ENCODE measurements at places on chromosomes 7 and 10. TPM values are rescaled to one million over a fixed set of nuclear protein-coding genes. Genes with fewer than 3 reads are reported as not detected.

SPRN gene
- polyA plus RNA-seq, result 0.05 TPM

GLCCI1 gene
- 6.2 TPM for polyA plus RNA-seq

GPR26 gene
- polyA plus RNA-seq, result not detected

SPDYE8 gene
- 0.10 TPM for polyA plus RNA-seq

IGFBP1 gene
- polyA plus RNA-seq, result 3.5 TPM

OGA gene
- 58.9 TPM for polyA plus RNA-seq

DNA sequence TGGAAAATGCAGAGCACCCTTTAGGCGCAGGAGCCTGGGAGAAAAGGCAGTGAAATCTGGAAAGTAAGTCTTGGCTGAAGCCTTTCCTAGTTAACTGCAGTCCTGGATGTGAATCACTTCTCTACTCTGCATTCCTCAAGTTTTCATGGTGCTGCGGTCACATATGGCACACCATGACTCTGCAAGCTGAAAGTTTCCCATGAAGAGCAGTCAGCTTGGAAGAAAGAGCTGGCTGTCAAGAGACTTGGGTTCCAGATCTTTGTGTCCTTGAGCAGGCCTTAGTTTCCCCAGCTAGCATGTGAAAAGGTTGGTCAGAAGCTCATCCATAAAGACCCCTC lies 548.3 kb downstream of the SORCS3 start:
- no peak for DNase-seq

DNA sequence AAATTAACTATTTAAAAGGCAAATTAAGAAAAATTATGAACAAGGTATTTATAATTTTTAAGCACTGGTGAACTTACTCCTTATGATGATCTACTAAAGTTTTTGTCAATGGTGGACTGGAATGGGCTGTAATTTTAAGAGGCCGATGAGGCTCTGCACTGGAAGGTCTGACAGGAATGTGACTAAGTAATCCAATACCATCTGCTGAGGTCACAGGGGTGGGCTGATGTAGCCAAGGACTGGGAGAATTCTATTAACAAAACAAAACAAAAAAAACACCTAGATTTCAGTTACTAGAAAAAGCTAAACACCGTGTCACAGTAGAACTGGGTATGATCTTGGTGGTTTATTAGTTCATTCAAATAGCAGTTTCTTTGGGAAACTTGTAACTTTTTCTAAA lies 75.9 kb downstream of the NRBF2 start:
- DNase-seq, result no peak

- no peak for DNase-seq
Measured at GRCh38 chr7:33039257-33039902, 23.2 kb downstream of the NT5C3A start.

GRCh38 chr10:69901628-69902505 lies 100.2 kb downstream of the COL13A1 start:
- no peak for DNase-seq

DNA sequence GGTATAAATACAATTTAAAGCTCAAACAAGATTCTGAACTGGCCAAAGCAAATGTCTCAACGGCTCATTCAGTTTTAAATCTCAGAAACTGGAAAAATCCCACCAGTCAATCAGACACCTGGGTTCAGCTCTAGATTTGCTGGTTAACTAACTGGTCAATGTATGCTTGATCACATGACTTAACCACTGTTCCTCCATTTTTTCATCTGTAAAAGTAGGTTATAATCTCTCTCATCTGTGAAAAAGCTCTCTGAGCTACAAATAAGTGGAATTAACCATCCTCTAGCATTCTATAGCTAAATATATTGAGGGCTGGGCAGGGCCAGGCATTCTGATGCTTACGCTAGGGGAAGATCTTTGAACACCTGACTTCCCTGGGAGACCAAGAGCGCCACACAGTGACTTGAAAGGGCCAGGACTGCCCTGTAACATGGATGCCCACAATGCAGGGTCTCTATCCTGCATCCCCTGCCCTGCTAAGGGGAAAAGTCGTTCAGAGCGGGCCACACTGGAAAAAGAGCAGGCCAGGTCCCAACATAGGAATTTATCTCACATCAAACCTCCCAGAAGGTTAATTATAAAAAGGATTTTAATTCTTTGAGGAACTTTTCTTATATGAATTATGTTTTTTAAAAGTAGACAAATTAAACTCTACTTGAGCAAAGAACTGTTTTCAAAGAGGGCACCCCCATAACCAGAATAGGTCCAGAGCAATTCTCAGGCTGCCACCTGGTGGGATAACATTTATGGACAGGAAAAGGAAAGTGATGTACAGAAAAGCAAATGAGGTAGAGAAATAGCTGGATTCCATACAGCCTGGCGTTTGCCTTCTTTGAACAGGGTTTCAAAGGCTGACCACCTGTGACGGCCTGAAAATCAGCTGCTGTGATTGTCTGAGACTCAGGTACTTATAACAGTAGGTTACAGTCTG lies 1.8 kb downstream of the RP9 start:
- DNase-seq, result no peak

DNA sequence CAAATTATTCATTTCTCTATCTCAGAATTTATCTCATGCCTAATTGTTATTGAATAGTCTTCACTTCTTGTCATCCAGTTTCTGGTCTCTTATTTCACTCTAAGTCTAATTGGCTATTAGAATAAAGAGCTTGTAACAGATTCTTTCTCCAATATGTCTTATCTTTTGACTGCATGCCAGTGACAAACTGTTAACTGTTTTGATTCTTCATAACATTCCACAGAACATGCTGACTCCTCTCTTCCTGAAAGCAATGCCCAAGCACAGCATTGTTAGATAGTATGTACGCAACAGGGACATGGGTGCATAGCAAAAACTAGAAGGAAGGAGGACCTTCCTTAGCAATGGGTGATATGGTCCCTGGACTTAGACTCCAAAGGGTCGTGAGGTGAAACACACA lies 65.4 kb downstream of the TRUB1 start:
- no peak for DNase-seq

DNA sequence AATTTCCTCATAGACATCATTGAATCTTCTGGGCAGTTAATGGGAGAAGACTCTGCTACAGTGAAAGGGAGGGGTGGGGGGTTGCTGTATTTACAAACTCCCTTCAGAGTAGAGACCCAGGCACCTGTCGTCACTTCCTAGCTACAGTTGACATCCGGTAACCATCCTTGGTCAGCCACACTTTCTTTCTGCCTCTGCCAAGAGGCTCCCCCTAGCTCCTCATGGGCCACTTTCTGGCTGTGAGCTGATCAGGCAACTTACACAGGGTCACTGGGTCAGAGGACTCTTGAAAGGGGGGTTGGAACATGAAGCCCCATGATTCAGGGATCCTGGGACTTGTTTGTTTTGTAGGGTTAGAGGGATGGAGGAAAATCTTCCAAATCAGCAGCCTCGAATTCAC lies 1.2 kb downstream of the TECPR1 start:
- no peak for DNase-seq

DNA sequence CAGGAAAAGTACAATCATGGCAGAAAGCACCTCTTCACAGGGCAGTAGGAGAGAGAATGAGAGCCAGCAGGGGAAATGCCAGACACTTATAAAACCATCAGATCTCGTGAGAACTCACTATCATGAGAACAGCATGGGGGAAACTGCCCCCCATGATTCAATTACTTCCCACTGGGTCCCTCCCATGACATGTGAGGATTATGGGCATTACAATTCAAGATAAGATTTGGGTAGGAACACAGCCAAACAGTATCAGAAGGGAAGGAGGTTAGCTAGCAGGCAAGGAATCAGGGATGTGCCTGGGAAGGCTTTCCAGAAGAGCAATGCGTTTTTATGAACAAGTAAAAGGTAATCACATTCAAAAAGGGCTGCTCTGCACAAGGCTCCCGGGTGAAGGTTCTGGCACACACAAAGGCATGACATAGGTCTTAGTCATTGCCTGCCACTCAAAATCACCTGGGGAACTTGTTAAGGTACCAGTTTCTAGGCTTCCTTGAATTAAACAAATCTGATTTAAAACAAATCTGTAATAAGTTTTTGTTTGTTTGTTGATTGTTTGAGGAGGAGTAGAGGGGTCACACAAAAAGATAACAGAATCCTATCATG lies 40.9 kb downstream of the BMPER start:
- DNase-seq, result no peak

- DNase-seq, result no peak
Measured at GRCh38 chr7:157484411-157485081, 147.7 kb downstream of the DNAJB6 start.

DNA sequence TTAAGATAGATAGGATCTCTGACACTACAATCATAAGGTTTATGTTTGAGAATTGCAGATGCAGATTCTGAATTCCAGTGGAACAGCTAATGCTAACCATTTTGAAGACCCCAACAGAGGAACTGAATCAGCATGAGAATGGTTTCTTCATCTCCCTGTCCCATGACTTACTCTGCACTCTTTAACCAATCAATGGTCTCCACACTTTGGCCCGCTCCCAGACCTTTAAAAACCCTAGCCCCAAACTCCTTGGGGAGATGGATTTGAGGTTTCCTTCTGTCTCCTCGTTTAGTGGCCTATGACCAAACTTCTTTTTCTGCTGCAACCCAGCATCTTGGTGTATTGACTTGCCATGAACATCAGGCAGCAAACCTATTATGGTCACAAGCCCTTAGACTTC lies 804.9 kb downstream of the LRMDA start:
- no peak for DNase-seq

- DNase-seq, result no peak
Measured at GRCh38 chr10:35268323-35268722, 68.0 kb upstream of the CCNY start.

DNA sequence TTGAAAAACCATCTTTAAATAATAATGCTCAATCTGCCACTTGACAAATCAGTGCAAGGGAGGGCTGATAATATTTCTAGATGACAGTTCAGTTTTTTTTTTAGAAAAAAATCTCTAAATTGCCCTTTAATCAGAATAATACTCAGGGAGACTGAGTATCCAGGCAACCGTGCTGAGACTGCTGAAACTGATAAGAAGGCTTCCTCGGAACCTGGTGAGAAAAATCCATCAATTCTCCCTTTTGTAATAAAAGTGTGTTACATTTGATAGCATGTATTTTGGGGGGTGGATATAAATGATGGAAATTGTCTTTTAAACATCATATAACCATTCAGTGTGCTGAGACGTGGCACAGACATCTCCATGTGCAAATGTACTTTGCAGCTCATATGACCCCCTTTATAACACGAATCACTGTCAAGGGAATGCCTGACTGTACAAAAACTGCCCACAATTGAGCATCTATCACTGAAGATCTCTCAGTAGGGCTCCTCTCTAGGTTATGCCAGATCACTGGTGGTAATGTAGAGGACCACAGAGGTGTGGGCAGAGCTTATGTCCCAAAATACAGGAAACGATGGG lies 491.1 kb upstream of the ADARB2 start:
- no peak for DNase-seq

- DNase-seq, result no peak
Measured at GRCh38 chr10:48705401-48705938, 20.8 kb downstream of the WDFY4 start.

DNA sequence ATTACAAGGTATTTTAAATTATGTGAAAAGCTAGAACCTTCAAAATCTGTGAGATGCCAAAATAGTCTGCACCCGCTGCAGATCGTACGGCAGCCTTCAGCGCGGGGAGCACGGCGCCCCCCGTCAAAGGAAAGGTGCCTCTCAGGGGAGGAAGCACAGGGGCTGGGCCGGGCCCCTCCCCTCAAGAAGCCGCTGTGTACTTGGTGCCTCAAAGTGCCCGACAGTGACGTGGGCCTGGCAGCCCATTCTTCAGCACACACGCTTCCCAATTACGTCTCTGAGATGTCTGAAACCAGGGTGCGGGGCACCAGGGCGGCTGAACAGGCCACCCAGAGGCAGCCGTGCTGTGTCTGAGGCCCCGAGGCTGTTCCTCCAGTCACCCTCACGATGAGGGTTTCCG lies 116.1 kb downstream of the INPP5A start:
- no peak for DNase-seq

- DNase-seq, result no peak
Measured at GRCh38 chr10:69517271-69517848, 55.9 kb downstream of the NEUROG3 start.

- peak; percentile 95 for DNase-seq
Measured at GRCh38 chr10:72260239-72260975, 13.3 kb upstream of the DDIT4 start.

All from ovary (tissue), 10 donors.